ENCODE measurements at places on chromosomes 3 and 15.
A peak's percentile ranks its signal among the peaks of the same experiment; 100 is the strongest.

- no peak for DNase-seq
Observed at GRCh38 chr15:100869151-100869999, 10.3 kb upstream of the ALDH1A3 start.

GRCh38 chr3:31768479-31769125 is 212.5 kb downstream of the OSBPL10 start:
- DNase-seq: peak; percentile 31

- DNase-seq: no peak
Observed at GRCh38 chr3:183354325-183354831, 74.0 kb downstream of the MCF2L2 start.

- no peak for DNase-seq
Observed at GRCh38 chr15:100612539-100612938, 10.2 kb downstream of the ASB7 start.

GRCh38 chr3:119541547-119541946 is 17.9 kb downstream of the CD80 start:
- no peak for DNase-seq

DNA sequence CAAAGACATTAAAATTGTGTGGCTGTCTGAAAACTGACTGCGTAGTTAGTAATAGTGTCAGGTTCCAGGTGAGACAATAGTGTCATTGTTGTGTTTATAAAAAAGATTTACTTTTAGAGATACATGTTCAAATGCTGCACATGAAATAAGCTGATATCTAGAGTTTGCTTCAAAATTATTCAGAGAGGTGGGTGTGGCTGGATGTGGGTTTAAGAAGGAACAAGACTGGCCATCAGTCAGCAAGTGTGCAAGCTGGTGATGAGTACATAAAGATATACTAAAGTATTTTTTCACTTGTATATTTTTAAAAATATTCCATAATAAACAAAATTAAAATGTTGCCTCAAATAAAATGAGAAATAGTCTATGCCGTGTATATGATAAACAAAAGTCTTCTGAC is 190.6 kb downstream of the ARRDC4 start:
- no peak for DNase-seq

GRCh38 chr3:9411302-9411701 is 13.9 kb downstream of the SETD5 start:
- DNase-seq: no peak

DNA sequence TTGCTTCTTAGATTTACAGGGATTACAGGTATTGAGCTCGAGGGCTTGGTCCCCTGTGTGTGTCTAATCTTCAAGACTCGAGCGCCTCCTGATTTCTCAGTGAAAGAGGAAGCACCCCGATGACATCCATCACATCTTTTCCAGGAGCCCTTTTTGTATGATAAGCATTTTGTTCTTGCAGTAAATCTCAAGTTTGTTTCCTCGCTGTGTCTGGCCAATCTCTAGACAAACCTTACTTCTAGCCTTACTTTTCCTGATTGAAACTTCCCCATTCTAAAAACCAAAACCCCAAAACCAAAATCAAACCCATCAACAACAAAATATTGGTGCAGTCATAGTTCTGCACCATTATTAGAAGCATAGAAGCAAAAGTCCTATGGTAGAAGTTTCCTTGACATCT is 286.0 kb downstream of the NFKBIZ start:
- no peak for DNase-seq

DNA sequence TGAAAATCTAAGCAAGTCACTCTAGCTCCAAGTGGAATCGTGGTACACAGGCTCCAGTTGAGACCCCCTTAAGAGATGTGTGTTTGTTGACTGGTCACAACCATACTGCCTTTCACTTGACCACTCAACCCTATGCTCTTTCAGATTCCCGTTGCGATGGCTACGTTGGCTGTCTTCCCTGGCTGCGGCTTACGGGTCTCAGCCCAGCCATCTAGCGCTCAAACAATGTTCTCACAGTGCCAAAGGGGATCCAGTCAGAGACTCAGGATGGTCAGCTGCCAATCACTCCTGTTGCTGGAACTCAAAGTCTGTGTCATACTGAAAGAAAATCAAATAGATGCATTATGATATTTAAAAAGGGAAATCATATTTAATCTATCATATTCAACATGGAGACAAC is 237.6 kb downstream of the ITPR1 start:
- no peak for DNase-seq

DNA sequence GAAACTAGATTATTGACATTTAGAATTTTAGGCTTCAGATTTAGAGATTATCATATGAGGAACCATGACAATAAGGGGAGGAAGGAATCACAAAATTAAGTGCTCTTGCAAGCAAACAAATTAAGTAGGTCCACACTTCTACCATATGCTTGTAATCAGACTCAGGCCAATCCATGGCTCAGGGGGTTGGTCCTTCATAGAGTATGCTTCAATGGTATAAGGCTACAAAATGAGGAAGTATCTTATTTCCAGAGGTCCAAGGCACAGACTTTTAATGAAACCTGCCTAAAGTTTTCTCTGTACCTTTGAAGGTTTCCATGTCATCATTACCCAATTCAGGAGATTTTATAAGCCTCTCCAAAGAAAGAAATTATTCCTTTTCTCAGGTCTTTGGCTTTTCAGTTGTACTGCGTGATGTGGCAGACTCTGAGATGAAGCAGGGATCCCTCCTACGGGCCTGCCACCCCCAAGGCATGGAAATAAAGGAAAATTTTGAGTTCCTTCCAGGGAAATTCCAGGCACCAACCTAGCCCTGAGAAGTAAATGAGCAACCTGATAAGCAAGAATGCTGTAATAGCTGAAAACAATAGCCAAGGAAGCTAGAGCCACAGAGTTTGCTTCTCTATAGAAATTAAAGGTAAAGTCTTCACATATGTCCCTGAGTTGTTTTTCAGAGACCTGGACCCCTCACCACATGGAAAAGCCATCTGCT is 36.3 kb downstream of the SERPINI2 start:
- no peak for DNase-seq

DNA sequence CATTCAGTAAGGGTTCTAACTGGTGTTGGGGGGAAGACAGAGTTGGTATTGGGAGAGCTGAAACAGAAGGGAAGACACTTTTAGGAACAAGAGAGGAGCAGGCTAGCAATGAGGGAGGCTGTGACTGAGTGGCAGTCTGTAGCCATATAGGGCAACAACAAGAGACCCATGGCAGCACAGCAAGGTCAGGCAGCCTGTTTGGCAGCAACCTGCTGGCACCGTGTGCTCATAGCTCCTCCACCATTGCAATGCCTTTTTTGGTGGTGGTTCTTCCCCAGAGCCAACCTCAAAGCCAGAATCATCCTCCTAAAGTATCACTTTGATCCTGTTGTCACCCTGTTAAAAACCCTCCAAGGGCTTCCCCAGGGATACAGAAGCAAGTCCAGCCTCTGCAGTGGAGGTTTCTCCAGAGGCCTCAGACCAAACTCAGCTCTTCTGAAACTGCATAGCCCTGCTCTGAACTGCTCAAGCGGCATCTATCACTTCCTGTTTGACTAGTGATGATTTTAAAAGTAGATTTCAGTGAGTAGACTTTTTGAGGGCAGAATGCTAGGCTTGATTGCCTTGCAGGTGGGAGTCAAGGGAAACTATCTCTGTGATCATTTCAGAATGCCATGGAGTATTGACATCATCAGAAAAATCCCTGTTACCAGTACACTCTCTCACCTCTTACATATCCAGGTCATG is 176.9 kb downstream of the STAC start:
- no peak for DNase-seq

GRCh38 chr3:128553560-128553959 is 60.6 kb upstream of the GATA2 start:
- DNase-seq: no peak

GRCh38 chr15:71129669-71130068 is 14.4 kb downstream of the THSD4 start:
- no peak for DNase-seq

DNA sequence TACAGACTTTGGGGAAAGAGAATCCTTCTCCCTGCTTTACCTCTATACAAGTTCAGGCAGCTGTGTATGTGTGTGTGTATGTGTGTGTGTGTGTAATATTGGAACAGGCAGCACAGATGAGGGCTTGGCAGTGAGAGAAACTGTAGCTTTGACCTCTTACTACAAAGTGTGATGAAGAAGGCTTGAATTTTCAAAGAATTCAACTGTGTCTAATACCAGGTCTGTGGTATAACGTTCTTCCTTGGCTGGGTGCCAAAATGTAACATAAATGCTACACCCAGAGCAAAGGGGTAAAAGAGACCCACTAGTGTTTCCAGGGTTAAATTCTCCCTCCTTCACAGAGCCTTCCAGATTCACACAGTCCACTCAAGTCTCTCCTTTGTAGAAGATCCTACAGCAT is 51.1 kb downstream of the CHST2 start:
- no peak for DNase-seq

GRCh38 chr15:48592221-48592731 is 53.2 kb downstream of the FBN1 start:
- DNase-seq: no peak

DNA sequence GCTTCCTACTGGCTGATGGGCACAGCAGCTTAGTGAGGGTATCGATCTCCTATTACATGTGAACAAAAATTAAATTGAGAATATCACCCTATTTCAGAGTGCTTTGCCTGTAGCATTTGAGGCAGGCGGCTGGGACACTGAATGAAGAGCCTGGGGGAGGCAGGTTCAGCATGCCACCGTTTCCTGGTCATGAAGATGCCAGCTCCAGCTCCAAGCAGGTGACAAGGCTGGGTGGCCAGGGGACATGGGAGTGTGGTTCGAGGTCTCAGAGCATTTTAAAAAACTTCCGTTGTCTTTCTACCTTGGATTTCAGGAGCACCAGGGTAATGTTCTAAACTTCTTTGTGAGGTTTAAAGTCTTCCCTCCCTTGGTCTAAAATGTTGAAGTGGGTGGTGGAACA is 158.2 kb downstream of the RPLP1 start:
- DNase-seq: no peak

DNA sequence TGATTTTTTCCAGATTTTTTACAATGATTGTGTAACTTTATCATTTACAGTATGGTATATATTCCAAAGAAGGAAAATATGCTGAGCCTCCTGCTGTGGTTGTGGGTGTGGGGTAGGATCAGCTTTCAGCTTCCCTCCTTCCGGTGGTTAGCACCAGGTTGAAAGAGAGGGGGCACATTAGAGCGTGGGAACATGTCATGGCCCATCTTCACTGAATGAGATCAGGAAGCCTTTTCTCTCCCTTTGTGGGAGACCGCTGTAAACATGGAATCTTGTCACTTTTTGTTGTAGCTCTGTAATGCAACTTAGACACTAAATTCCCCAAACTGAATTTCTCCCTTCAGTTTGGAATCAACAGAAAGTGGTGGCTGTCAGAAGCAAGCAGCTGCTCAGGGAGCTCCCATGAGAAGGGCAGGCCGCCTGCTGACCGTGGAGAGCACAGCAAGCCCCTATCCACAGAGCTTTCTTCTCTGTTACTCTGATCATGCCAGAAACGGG is 86.7 kb upstream of the LIMD1 start:
- DNase-seq: no peak

DNA sequence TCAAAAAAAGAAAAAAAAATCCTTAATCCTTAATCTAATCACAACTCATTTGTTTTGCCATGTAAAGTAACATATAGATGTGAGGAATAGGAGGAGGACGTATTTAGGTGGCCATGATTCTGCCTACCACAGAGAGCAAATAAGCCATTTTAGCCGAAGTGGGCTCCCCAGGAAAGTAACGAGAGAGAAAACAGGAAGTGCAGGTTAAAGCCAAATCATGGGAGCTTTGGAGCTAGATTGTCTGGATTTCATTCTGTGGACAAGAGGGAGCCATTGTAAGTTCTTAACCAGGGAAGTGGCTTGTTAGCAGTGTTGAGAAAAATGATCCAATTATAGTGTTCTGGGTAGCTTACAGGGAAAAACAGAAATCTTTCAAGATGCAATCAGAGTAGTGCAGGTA is 9.4 kb downstream of the TMOD2 start:
- DNase-seq: no peak

- no peak for DNase-seq
Observed at GRCh38 chr15:64536244-64536836, 76.0 kb downstream of the ZNF609 start.

DNA sequence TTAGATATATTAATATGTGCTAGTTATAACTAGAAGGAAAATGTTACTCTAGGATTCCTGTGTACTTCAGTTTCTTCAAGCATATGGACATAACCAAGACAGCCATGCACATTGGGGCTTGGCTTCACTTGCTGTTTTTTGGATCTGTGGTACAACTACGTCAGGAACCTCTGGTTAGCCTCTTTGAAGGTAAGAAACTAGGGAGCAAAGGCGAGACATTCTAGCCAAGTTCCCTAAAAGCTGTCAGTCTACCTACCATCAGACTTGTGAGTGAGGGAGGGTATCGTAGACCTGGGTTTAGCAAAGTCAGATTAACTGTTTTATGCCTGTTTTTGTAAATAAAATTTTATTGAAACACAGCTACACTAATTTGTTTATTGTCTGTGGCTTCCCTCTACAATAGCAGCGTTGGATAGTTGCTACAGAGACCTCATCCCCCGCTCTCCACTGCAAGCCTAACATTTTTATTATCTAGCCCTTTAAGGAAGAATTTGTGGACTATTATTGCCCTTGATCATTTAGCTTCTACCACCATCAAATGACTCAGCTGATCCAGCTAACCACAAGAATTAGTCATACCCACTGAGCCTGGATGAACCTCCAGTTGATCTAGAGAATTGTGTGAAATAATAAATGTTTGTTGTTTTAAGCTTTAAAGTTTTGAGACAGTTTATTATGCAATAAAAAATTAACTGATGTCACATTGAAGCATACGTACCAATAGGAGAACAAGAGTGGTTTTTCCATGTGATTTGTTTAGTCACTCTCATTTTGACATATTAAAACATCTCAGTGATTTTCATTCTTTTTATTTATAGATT is 58.1 kb downstream of the RSRC1 start:
- no peak for DNase-seq

DNA sequence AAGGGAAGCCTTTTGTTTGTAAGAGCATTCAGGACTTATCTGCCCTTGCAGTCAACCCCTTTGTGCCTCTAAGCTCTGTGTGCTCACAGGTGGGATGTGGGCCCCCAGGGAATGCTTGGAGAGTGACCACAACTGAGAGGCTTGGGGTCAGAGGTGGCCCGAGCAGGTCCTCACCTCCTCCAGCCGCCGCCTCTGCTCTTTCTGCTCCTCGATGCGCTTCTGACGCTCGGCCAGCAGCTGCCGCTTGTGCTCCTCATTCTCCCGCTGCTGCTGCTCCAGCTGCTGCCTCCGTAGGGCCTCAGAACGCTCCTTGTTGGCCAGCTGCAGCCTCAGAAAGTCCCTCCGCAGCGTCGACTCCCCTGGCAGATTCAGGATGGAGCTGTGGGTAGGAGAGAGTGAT is 130.8 kb upstream of the SLC2A2 start:
- DNase-seq: peak; percentile 75

DNA sequence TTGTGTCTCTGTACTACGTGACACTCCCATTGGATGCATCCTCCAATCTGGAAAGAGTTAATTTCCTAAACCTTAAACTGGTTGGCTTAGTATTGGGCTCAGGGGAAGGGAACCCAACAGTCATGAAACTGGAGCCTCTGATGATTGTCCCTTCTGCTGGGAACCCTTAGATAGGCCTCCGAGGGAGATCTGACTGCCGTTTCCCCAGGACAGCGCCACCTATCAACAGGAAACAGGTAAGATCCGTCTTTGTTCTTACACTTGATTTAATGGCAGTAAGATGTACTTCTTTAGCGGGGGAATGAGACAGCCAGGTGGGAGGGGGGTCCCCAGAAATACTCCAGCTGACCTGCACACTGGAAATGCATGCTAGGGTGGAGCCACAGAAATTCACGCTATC is 1749.6 kb downstream of the SI start:
- no peak for DNase-seq
